Activated gamma-delta T cell treated with anti-CD3 and anti-CD28 coated beads, Interleukin-2, amount 50 U/mL, for 16 hours (primary cell): ENCODE measurements at places on chromosomes 6 and 20.

DNA sequence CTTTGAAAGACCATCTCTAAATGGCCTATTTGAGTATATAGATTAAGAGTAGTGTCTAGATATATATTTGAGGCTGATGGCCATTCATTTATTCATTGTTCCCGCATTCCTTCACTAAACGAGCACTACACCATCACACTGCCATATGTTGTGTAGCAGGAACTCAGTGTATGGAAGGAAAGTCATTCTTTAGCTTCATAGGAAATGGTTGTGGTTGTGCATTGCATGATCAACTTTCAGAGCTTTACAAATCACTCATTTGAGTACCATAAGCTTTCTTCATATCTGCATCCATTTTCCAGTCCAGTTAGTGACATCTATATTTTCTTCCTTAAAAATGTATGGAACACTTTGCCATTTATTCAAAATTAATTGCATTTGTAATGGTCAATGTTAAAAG lies 97.9 kb downstream of the ARID1B start:
- DNase-seq = no peak

- no peak for DNase-seq
Observed at GRCh38 chr6:149289192-149289781, 28.2 kb upstream of the TAB2 start.

DNA sequence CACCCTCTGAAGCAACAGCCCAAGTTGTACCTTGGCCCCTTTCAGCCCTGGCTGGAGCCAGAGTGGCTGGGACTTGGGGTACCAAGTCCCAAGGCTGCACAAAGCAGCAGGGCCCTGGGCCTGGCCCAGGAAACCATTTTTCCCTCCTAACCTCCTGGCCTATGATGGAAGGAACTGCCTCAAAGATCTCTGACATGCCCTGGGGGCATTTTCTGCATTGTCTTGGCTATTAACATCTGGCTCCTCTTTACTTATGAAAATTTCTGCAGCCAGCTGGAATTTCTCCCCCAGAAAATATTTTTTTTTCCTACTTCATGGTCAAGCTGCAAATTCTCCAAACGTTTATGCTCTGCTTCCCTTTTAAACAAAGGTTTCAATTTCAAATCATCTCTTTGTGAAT lies 269.4 kb upstream of the CDYL start:
- no peak for DNase-seq

GRCh38 chr6:92538926-92539325 lies 880.4 kb downstream of the EPHA7 start:
- DNase-seq = no peak

- no peak for DNase-seq
Observed at GRCh38 chr6:157911786-157912185, 69.9 kb upstream of the SYNJ2 start.

- no peak for DNase-seq
Observed at GRCh38 chr20:50153153-50153499, 397 bp downstream of the PEDS1 start.

- no peak for DNase-seq
Observed at GRCh38 chr20:34431168-34431567, 68.1 kb downstream of the ITCH start.

DNA sequence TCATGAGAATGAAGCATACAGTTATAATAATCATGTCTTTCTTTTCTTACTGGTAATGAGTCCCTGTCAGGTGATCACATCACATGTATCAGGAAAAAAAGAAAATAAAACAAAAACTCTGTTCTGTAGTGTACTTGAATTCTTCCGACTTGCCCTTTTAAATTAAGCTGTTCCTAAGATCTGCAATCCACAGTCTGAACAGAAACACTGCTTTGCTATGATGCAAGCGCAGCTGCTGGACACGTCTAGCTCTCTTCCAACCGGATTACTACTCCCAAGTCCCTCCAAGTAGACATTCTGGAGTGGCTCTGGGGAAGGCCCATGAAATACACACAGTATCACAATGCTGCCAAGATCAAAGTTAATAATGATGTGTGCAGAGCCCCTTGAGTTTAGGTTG lies 83.7 kb downstream of the FYN start:
- no peak for DNase-seq

DNA sequence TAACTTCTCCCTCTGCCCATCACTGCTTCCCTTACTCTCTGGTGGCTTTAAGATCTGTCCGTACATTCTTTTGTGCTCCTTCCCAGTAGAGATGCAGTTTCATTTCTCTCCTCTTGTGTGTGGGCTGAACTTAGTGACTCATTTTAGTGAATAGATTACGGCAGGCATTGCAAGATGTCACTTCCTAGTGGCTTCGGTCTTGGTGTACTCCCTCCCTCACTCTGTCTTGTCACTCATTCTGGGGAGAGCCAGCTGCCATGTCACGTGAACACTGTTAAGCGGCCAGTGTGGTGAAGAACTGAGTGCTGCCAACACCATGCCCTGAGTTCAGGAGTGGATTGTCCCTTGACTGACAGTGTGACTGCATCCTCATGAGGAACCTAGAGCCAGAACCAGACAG lies 115.9 kb downstream of the OTOR start:
- DNase-seq = no peak

DNA sequence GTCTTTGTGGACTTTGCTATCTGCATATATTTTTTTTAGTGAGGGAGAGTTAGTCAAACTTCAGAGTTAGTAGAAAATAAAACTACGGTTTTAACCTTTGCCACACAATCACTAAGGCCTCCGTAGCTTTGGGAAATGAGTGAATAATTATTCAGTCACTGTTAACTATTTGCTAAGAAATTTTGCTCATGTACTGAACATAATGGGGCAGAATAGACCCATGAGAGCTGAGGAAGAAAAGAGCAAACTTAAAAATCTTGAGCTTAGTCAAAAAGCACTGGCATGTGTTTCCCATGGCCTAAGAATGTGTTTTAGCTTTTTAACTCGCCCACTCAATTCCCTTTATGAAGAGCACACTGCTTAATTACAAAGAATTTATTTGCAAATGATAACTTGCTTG lies 60.4 kb upstream of the SUPT3H start:
- no peak for DNase-seq
